Stimulated activated CD4-positive, alpha-beta T cell treated with anti-CD3 and anti-CD28 coated beads, Interleukin-1b, Interleukin-23, amount 100 ng/mL, for 48 hours (primary cell): ENCODE measurements at places on chromosomes 16 and 17.

- DNase-seq, result no peak
Measured at GRCh38 chr16:340370-341091, 12.0 kb downstream of the AXIN1 start.

DNA sequence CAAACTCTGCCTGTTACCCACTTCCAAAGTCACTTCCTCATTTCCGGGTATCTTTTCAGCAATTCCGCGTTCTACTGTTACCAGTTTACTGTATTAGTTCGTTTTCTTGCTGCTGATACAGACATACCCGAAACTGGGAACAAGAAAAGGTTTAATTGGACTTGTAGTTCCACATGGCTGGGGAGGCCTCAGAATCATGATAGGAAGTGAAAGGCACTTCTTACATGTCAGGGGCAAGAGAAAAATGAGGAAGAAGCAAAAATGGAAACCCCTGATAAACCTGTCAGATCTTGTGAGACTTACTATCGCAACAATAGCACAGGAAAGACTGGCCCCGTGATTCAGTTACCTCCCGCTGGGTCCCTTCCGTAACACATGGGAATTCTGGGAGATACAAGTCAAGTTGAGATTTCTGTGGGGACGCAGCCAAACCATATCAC lies 30.9 kb downstream of the PAFAH1B1 start:
- DNase-seq, result no peak

DNA sequence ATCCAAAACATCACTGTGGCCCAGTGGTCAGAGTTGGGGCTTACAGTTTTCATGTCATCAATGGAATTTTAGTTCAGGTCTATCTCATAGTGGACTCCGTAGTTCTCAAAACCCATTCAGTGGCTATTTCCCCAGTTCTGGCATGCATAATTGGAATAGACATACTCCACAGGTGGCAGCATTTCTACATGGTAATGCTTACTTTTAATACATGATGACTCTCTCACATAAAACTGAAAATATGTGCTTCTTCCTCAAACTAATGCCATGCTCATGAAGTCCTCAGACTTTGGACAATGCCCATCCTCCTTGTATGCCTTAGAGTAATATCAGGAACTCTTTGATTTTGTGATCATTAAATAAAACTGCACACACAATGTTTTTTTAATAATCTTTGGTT lies 857.4 kb upstream of the GOT2 start:
- DNase-seq, result no peak

GRCh38 chr16:85812031-85812807 lies 12.7 kb downstream of the COX4I1 start:
- no peak for DNase-seq

- DNase-seq, result no peak
Measured at GRCh38 chr16:81321039-81321438, 6.3 kb downstream of the GAN start.

DNA sequence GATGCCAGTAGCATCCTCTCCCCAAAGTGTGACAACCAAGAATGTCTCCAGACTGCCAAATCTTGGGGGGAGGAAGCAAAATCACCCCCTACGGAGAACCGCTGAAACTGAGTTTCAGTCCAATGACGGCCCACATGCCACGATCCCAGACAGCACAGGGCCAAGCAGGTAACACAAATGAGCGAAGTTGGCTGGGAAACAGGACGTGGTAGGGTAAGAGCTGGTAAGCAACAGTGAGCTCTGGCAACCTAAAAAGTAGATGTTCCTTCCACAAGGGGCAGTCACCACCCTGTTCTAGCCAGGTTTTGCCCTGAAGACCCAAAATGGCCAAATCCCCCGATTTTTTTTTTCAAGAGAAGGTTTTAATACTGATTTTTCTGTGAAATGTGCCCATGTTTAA lies 25.4 kb downstream of the ZFHX3 start:
- no peak for DNase-seq
